ENCODE measurements at places on chromosomes 16 and 17.

DNA sequence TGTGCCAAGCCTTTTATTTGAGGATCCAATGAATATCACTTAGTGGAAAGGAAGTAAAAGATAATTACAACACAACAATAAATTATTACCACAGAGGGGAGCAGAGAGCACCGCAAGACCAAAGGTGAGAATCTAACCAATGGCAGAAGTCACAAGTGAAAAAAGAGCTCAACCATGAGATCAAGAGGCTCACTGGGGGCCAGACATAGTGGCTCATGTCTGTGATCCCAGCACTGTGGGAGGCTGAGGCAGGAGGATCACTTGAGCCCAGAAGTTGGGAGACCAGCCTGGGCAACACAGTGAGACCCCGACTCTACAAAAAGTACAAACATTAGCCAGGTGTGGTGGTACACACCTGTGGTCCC, 17.7 kb downstream of the ANKRD11 start:
- no peak for DNase-seq

- DNase-seq: no peak
Measured at GRCh38 chr16:20402651-20403050, 1.9 kb downstream of the PDILT start.

- DNase-seq: no peak
Measured at GRCh38 chr16:84985079-84986065, 26.0 kb downstream of the ZDHHC7 start.

- no peak for DNase-seq
Measured at GRCh38 chr17:16652847-16653366, 743 bp downstream of the ZNF624 start.

- no peak for DNase-seq
Measured at GRCh38 chr17:42040818-42041217, 9.6 kb downstream of the C17orf113 start.

GRCh38 chr17:77409282-77410161, 268.8 kb downstream of the SEC14L1 start:
- DNase-seq: no peak

GRCh38 chr17:9361188-9361955, 214.2 kb downstream of the STX8 start:
- no peak for DNase-seq

- no peak for DNase-seq
Measured at GRCh38 chr17:48384164-48384563, 45.9 kb downstream of the SKAP1 start.

GRCh38 chr17:32684087-32684958, 192.6 kb downstream of the MYO1D start:
- no peak for DNase-seq

DNA sequence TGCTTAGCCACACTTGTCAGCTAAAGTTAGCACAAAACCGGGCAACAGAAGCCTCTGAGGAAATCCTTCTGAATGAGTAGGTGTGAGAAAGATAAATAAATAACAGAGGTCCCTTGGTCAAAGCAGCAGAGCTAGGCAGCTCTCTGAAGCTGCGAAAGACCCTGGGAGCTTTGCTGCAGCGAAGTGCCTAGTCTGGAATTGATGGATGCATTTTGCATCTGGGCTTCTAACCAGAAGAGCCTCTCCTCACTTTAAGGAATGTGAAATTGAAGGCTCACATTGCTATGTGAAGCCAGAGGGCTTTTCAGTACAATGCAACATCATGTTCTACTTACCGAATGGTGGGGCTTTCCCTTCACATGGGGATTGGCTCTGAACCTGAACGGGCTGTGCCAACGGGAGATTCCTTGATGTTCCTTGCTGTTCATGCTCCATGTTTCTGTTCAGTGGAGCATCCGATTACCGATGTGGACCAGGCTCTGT, 274.6 kb downstream of the HS3ST3B1 start:
- DNase-seq: no peak

- DNase-seq: no peak
Measured at GRCh38 chr17:72408641-72409040, 287.8 kb downstream of the SOX9 start.

DNA sequence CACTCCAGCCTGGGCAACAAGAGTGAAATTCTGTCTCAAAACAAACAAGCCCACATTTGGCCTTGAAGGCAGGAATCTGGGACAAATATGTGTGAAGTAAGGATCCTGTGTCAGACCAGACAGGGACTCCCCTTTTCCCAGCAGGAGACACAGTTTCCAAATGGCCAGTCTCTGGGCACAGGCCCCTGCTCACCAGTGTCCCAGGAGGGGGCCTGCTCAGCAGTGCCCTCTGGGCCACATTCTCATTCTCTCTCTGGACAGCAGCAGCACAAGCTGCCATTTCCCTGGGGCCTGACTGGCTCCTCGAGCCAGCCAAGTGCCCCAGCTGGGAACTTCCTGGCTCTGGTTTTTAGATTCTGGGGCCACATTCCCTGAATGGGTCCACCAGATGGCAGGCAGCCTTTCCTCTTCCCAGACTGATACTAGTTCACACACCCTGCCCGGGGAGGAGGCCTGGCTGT, 11.7 kb upstream of the MNT start:
- DNase-seq: no peak

- DNase-seq: peak; percentile 72
Measured at GRCh38 chr17:42312285-42313130, 24.2 kb downstream of the STAT5A start.

- no peak for DNase-seq
Measured at GRCh38 chr17:36705874-36706731, 104.7 kb downstream of the MRM1 start.

DNA sequence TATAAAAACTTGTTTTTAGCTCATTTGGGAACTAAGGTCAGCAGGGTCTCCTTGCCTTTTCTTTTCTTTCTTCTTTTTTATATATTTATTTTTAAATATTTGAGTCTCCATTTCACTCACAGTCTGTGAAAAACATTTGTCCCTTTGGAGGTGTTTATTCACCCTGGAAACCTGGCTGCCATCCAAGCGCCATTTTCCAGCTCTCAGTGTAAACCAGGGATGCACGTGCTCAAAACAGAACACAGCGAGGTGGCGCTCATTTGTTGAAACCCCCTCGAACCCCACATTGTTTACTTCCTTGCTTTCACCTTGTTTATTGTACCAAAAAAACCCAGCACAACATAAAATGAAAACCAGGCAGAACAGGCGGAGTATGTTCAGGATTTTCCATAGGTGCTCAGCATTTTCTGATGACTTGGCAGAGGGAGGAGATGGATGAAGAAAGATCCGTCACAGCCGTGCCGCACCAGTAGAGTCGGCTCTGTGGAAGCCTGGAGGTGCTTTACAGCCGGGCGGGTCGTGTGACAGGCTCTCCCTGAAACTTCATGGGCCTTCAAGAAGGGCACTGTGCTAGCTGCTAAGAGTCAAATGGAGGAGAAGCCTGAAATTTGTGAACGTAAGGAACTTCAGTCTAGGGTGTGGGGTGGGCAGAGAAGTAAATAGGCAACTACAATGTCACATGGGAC, 284.4 kb downstream of the FOXL1 start:
- DNase-seq: no peak

DNA sequence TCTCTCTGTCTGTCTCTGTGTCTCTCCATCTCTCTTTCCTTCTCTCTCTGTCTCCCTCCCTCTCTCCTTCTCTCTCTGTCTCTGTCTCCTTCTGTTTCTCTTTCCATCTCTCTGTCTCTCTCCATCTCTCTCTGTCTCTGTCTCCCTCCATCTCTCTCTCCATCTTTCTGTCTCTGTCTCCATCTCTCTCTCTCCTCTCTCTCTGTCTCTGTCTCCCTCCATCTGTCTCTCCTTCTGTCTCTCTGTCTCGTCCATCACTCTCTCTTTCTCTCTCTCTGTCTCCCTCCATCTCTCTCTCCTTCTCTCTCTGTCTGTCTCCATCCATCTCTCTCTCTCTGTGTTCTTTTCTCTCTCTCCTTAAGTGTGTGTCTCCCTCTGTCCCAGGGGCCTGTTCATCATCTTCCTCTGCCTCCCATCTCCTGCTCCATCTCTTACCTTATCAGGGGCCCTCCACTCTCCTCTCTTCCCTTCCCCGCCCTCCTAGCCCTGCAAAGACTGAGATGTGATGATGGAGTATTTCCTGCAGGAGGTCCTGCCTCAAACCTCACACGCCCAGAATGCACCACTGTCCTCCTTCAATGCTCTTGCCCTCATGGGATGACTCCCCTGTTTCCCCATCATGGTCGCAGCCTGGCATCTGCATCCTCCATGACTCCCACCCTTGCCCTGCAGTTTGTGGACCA, 193.3 kb downstream of the GSG1L start:
- DNase-seq: no peak

- peak; percentile 39 for DNase-seq
Measured at GRCh38 chr16:50025537-50025931, 509 bp downstream of the CNEP1R1 start.

- DNase-seq: no peak
Measured at GRCh38 chr17:80492343-80493136, 16.1 kb upstream of the NPTX1 start.

DNA sequence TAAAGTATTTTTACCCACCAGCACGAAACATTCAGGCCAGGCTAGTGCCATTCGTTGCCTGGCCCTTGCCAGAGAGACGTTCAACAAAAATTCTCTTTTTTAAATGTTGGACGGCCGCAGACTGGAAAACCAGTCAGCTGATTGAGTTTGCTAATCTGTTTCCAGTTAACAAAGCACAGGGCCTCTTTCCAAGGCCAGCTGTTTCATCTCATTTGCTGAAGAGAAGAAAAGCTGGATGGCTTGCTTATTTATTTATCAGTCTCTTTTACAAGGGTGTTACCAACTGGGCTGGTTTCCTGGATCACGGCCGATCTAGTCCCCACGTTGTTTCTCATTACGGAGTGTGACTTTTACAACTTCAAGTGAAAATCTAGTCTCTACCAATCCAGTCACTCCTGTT, 418.7 kb upstream of the DYNLRB2 start:
- no peak for DNase-seq

DNA sequence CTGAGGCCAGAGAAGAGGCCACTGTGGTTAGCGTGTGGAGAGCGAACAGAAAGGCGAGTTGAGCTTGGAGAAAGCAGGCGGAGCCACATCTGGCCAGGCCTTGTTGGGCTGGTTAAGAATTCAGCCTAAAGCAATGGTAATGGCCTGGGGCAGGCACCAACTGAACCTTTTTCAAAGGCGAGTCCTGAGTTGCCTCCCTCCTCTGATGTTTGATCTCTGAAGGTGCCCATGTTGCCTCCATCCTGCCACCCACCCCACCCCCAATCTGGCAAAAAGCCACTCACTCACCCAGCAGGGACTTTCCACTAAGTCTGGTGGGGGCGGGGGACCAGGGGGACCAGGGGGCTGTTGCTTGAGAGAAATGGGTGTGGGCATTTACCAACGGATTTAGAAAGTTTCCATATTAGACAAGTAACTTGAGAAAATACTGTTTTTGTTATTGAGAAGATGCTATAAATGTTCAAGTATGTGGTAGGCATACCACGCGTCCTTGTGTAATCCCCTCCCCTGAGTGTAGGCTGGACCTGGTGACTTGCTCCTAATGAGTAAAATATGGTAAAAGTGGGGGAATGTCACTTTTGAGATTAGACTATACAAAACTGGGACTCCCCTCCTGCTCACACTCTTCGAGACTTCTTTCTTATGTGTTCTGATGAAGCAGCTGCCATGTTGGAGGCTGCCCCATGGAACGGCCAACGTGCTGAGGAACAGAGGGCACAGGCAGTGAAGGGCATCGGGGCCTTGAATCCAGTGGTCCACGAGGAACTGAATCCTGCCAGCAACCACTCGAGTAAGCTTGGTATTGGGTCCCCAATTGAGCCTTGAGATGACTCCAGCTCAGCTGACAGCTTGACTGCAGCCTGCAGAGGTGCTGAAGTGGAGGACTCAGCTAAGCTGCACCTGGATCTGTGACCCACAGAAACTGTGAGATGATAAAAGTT, 29.9 kb upstream of the TNS4 start:
- DNase-seq: peak; percentile 68

- DNase-seq: no peak
Measured at GRCh38 chr16:28146536-28146935, 65.2 kb downstream of the XPO6 start.

DNA sequence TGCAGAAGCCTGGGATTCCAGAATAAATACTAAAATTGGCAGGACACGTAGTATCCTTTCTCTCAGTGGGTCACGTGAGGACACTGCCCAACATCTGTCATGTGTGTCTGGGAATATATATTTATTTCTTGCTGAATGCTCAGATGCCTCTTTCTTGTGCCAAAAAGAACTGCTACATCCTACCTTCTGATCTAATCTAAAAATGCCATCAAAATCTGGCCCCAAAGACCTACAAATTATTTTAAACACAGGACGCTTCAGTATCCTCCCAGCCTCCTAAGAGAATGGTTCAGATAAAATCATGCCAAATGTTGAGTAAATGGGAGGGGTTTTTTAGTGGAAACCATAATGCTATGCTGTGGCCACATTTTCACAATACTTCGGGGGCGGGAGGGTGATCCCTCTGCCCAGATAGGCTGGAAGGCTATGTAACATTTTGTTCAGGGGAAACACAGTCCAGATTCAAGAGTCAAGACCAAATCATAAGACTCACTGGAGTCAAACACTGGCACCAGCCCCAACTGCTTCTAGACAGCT, 22.9 kb upstream of the CORO6 start:
- DNase-seq: no peak

- DNase-seq: peak; percentile 59
Measured at GRCh38 chr16:1331712-1332617, 1.5 kb upstream of the BAIAP3 start.

DNA sequence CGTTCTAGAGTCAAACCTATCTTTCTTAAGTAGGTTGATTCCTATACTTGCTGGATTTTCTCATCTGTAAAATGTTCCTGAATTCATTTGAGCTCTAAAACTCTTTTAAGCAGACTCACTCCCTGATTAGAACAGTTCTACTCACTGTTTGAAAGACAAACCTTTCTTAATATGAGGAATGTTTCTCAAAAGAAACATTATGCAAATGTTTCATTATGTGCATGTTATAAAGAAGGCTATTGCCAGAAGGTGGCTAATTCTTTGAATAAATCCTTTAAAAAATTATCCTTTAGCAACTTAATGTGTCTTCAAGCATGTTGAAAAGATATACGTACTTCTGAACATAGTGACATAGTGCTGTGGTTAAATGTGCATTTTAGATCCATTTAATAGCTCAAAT, 124.1 kb downstream of the CDH11 start:
- DNase-seq: no peak

DNA sequence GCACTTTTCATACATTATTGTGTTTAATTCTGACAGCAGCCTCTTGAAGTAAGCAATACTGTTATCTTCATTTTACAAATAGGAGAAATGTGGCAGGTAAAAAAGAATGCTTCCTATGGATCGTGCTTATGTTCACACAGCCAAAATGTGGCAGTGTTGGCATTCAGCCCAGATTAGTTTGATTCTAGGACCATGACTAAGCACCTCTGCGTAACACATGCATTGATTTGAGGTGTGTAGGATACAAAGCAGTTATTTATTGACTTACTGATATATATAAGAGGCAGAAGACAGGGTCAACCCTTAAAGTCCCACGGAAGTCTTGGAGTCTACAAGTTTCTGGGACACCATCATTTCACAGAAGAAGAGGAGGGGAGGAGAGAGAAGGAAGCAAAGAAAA, 1144.4 kb upstream of the GOT2 start:
- no peak for DNase-seq

GRCh38 chr16:24132797-24133155, 123.4 kb upstream of the CACNG3 start:
- DNase-seq: no peak

- DNase-seq: no peak
Measured at GRCh38 chr17:74713171-74713755, 540 bp upstream of the CD300LF start.
